Mammary epithelial cell (primary cell): ENCODE measurements at places on chromosomes 3 and 15.
A peak's percentile ranks its signal among the peaks of the same experiment; 100 is the strongest.

- no peak for DNase-seq
These were observed 9.2 kb downstream of the UNC13C start for GRCh38 chr15:53987480-53987879.

DNA sequence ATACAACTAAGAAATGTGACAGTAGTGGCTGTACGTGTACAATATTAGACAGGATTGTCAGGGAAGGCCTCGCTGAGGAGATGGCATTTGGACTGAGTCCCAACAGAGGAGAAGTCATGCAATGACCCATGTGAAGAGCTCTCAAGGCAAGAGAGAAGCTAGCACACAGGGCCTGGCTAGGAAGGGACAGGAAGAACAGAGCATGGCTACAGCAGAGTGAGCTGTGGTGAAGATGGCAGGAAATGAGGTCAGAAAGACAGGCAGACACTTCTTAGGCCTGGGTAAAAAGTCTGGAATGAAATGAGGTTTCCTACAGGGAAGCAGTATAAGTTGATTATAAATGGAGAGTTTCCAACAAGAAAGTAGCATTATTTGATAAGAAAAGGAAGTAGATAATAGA, 33.2 kb upstream of the LEKR1 start:
- no peak for DNase-seq

GRCh38 chr15:64453689-64454037, 6.7 kb upstream of the ZNF609 start:
- no peak for DNase-seq

DNA sequence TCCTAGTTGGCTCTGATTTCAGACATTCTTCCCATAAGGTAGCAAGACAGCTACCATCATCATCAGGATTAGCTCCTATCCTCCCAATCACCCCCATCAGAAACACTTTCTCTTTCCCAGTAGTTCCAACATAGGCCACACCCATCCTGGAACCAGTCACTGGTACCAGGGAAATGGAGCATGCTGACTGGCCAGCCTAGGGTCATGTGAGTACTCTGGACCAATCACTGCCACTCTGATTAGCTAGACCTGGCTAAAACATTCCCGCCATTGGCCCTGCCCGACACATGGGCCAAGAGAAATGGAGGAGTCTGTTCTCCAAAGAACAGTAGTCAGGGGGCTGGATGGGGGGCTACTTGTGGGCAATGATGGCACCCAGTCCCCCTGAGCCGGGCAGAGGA, 12.4 kb downstream of the EFCC1 start:
- no peak for DNase-seq

DNA sequence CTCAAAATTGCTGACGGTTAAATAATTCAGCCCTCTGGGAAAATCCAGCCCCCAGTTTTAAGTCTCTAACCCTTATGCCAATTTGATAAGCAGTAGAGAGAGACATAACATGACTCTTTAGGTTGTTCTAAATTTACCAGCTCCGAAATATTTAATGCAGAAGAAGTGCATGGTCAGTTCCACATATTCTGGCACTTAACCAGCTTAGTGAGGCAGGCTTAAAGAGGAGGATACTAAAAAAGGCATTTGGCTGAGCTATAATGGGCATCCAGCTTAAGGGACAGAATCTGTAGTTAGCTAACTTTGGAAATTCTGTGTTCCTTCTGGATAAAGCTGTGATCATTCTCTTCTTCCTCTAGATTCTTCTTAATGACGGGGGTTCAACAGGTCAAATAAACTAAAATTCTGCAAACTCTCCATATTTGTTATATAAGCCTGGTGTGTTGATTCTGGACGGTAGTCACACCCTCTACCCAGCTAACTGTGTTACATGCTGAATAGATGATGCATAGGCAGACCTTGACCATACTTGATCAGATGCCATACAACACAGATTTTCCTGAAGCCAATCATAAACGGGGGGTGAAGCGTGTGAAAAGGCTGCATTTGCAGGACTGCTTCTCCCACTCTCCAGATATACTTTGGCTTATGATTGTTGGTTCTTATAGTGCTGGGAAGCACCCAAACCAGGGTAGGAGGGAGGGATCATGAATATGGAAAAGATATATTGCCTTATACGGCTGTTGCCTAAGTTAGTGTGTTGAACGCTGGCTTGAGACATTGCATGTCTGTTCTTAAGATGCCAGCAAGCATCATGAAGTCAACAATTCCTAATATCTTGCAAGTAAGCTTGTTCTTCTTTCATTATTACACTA, 118.4 kb downstream of the FGF12 start:
- no peak for DNase-seq

GRCh38 chr3:101512646-101513418, at the start of gene SENP7:
SENP7 (minus strand) TSS chr3:101513212; CDS start chr3:101513130, 82 bp downstream.
- peak; percentile 83 for DNase-seq

- DNase-seq: no peak
These were observed 3.7 kb downstream of the SORD start for GRCh38 chr15:45026651-45027190.

- no peak for DNase-seq
These were observed 43.0 kb downstream of the ZBTB38 start for GRCh38 chr3:141411251-141411771.

- no peak for DNase-seq
These were observed 27.0 kb downstream of the PCCB start for GRCh38 chr3:136277115-136277514.

GRCh38 chr3:65685621-65686235, 353.0 kb downstream of the MAGI1 start:
- no peak for DNase-seq

DNA sequence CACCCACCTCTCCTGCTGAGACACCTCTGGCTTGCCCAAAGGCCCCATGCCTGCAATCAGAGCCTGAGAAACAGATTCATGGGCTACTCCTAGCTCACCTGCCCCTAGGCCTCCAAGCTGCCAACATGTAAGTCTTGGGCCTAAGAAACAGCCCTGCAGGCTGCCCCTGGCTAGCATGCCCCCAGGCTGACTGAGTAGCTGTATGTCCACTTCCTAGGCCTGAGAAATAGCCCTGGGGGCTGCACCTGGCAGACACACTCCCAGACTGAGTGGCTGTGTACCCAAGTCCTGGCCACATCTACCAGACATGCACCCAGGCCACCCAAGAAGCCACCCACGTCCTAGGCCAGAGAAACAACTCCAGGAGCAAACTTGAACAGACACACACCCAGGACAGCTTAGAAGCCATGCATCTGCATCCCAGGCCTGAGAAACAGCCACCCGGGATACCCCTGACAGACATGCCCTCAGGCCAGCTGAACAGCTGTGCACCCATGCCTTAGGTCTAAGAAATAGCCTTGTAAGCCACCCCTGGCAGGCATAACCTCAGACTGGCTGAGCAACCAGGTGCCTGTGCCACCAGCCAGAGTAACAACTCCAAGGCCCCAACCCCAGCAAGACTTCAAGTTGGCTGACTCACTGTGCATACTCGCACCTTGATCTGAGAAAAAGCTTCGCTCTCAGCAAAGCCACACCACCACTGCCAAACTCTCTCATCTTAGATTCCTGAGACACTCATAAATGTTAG, 12.0 kb upstream of the NRG4 start:
- no peak for DNase-seq

GRCh38 chr3:17090280-17090983, 205.7 kb downstream of the PLCL2 start:
- no peak for DNase-seq

GRCh38 chr3:59246719-59247401, 197.0 kb upstream of the CFAP20DC start:
- DNase-seq: no peak

DNA sequence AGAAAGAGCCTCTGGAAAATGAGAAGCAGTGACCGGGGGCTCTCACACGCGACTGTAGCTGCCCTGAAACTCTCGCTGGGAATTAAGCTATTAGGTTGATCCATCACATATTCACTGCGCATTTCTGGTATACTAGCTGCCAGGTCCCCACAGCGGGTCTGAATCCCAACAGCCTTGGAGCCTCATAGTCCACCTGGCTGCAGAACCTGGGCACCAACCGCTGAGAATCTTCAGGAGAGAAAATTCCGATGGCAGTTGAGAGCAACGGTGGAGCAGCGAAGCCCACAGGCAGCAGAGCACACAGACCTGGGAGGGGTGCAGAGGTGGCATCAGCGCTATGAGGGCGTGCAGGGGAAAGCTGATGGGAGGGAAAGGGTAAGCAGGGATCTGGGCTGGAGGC, 75.1 kb downstream of the FAM174B start:
- no peak for DNase-seq

DNA sequence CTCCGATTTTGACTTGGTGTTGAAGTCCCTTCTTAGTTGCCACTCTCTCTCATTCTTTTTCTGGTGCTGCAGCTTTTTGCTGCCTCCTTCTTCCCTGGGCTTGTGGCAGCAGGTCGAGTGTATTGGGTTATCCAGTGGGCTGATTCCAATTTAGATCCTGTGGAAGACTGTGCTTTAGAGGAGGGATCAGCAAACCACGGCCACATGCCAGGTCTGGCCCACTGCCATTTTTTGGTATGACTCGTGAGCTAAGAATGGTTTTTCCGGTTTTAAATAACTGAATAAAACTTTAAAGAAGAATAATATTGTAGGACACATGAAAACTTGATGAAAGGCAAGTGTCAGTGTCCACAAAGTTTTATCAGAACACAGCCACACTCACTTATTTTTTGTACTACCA, 330.5 kb downstream of the ROBO2 start:
- peak; percentile 6 for DNase-seq

GRCh38 chr3:193130576-193130975, 110.4 kb upstream of the PLAAT1 start:
- no peak for DNase-seq

DNA sequence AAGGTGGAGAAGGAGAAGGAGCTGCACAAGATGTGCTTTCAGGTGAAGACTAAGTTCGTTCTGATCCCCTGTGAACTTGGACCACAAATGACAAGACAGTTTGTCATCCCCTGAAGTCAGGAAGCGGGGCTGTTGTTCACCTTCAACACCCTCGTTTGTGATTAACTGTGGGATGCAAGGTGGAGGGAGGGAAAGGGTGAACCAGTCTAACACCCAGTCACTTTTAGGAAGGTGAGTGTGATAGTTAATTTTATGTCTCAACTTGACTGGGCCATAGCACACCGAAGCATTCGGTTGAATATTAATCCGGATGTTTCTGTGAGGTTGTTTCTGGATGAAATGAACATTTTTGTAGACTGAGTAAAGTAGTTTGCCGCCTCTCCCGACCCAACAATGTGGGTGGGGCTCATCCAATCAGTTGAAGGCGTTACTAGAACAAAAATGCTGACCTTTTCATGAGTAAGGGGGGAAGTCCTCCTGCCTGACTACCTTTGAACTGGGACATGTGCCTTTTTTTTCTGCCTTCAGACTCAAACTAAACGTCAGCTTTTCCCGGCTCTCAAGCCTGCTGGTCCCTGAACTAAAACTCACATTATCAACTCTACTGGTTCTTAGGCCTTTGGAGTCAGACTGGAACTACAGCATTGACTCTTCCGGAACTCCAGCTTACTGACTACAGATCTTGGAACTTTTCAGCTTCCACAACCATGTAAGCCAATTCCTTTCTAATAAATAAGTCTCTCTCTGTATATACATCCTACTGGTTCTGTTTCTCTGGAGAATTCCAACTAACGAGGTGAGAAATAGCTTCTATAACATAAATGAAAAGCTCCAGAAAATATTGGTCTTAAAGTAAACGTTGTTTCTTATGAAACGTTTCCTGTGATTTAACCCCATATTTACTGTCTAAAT, 264.0 kb upstream of the SLITRK3 start:
- DNase-seq: peak; percentile 41

- DNase-seq: no peak
These were observed 17.4 kb downstream of the FILIP1L start for GRCh38 chr3:100096866-100097265.

GRCh38 chr15:99454941-99455788, 110.6 kb upstream of the MEF2A start:
- DNase-seq: peak; percentile 99

DNA sequence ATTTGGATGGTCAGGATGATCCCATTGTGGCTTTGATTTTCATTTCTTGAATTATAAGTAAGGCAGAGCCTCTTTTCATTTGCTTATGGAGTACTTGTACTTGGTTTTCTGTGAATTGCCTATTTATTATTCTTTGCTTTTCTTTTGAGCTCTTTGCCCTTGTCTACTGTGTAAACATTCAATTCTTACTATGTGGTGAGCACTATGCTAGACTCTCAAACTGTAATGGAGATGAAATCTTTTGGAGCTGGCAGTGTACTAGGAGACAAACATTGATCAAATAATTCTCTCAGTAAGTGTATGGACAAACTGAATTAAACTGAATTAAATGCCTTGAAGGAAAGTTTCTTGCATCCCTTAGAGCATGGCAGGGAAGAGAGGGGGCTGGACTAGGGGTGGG, 87.0 kb upstream of the NR2E3 start:
- no peak for DNase-seq

DNA sequence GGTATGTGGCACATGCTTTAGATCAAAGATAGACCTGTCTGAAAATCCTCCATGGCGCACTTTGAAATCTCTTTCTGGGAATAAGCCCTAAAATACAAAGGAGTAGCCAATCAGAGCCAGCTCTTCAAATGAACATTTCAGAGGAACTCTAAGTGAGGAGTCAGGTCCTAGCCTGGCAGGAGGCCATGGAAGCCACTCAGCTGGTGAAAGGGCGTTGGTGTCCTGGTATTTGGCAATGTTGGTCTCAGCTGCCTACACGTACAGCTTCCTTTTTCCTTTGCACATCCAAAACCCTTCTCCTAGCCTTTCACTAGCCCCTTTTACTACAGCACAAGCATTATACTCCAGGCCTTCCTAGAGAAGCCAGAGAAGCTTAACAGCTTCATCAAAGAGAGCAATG, 5.5 kb downstream of the WDR73 start:
- DNase-seq: no peak

- DNase-seq: no peak
These were observed 15.2 kb downstream of the CDIN1 start for GRCh38 chr15:36594556-36595090.

DNA sequence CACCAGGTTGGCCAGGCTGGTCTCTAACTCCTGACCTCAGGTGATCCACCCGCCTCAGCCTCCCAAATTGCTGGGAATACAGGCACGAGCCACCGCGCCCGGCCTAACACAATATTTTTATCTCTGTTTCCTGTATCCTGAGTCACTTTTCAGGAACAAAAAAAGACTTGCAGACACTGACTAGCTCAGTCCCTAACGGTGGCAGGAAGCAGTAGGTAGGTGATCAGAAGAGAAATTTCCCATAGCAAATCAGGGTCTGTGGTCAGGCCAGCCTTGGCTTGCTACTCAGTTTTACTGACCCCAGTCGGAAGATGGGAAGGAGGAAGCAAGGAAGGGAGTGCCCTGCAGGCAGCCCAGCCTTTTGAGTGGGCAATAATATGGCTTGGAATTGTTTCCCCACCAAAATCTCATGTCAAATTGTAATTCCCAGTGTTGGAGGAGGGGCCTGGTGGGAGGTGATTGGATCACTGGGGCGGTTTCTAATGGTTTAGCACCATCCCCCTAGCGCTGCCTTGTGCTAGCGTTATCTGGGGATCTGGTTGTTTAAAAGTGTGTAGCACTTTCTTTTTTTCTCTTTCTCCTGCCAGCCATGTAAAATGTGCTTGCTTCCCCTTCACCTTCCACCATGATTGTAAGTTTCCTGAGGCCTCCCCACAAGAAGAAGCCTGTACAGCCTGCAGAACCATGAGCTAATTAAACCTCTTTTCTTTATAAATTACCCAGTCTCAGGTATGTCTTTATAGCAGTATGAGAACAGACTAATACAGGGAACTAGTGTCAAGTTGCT, 19.5 kb upstream of the CDCP1 start:
- DNase-seq: no peak

- DNase-seq: no peak
These were observed 27.9 kb upstream of the FAM174B start for GRCh38 chr15:92683511-92683834.
